ENCODE measurements at places on chromosomes 1 and 21.

- DNase-seq: no peak
These were observed 112.7 kb downstream of the VPS13D start for GRCh38 chr1:12342401-12343003.

- DNase-seq: no peak
These were observed 154.0 kb upstream of the C1orf87 start for GRCh38 chr1:60227601-60228000.

DNA sequence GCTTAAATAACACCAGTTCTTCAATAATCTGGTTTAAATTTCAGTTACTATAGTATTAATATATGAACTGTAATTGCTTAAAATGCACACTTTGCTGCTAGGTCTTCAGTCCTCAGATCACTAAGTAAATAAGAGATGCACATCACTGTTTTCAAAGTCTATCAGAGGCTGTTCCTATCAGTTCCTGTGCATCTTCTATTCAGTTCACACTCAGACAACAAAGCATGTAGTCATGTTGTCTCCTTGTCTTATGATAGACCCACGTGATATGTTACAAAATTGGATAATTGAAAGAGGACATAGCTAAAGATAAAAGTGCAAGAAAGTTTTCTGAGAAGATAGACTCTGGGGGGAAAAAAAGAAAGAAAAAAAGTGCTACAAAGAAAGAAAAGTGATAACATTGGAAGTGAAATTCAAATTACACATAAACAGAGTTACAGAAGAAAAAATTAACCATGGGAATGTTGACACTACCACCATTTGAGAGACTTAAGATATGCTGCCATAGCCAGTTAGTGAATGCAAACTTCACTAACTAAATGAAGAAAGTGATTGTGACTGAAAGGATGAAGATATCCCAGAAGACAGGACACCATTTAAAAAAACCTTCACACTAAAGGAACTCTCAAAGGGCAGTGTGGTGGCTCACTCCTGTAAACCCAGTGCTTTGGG is 33.9 kb upstream of the TSNAX start:
- DNase-seq: no peak

DNA sequence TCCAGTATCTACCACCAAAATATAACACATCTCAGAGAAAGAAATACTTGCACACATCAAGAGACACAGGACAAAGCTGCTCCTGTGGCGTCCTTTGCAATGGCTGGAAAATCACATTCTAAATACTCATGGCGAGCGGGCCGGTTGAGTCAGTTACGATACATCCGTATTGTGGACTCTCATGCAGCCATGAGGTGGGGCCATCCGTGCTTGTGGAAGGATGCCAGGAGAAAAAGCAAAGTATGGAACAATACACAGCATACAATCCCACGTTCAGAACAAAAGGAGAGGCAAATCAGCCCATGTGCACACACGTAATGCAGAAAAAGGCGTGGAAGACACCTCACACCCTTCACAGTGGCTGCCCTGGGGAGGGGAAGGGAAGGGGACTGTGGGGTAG is 13.1 kb downstream of the ATP13A2 start:
- DNase-seq: no peak

GRCh38 chr21:46486481-46487126 is 27.9 kb downstream of the DIP2A start:
- DNase-seq: no peak

- no peak for DNase-seq
These were observed 122.7 kb downstream of the LMO4 start for GRCh38 chr1:87451229-87451920.

GRCh38 chr1:199687321-199687720 is 340.2 kb upstream of the NR5A2 start:
- no peak for DNase-seq

- DNase-seq: no peak
These were observed 33.5 kb upstream of the CLDN14 start for GRCh38 chr21:36513430-36513829.

DNA sequence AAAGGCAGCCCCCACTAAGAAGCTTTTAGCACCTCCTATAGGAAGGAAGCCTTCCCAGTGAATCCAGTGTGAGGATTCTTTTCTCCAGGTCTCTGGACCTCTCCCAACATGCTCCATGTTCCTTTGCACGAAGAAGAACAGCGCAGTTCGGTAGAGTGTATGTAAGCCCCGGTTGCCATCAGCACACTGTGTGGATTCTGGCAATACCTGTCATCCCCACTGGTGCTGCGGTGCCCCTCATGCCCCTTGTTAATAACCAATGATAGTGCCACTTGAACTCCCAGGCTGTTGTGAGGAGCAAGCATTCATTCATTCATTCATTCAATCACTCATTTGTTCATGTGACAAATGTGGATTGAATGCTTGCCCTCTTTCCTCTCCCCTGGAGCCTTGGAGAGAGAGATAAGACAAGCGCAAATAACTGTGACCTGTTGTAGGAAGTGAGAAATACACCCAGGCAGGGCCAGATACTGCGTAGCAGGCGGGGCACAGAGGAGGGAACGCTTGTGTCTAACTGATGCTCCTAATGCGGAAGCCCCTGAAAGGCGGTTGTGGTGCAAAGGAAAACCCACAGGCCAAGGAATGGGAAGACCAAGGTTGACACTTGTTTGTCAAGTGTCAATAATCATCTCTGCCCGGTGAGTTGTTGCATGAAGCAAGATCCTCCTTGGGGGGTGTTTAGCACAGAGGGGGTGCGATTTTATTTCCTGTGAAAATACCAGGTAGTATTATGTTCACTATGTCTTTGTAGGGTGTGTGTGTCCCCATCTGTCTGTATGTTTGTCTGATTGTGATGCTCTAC is 9.8 kb downstream of the LGR6 start:
- DNase-seq: no peak
